Renal cortex interstitium (tissue), 15 donors: ENCODE measurements at places on chromosomes 4 and X.

DNA sequence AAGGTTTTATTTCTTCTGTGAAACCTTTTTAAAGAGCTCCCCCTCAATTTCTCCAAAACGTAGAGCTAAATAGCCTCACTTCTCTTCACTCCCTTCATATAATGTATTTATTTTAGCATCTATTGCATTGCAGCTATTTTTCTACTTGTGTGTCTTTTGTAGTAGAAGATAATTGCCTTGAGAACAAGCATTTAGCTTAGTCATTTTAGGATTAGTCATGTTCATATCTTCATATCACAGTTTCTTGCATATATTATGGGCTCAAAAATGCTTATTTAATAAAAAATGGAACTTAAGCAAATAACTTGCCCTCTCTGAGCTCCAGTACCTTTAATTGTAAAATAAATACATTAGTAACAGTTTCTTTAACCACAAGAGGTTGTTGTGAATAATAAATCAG is 72.1 kb upstream of the SPANXC start:
- DNase-seq: no peak

- DNase-seq: no peak
These were observed 34.4 kb upstream of the SLC25A4 start for GRCh38 chr4:185108669-185109068.

GRCh38 chrX:131745942-131746489 is 202.1 kb downstream of the OR13H1 start:
- DNase-seq: no peak

GRCh38 chr4:7444731-7445130 is 10.0 kb upstream of the PSAPL1 start:
- DNase-seq: no peak

GRCh38 chr4:10164877-10165283 is 48.3 kb upstream of the WDR1 start:
- no peak for DNase-seq

GRCh38 chr4:142322996-142323395 is 523.1 kb downstream of the INPP4B start:
- no peak for DNase-seq
